ENCODE measurements at places on chromosomes 2 and 18. TPM values are rescaled to one million over a fixed set of nuclear protein-coding genes. Genes with fewer than 3 reads are reported as not detected.

LANCL1 gene
- 37.2 TPM for total RNA-seq

CD8B2 gene
- total RNA-seq, result 8.6 TPM

MARCHF4 gene
- total RNA-seq, result not detected

SLC4A3 gene
- total RNA-seq, result not detected

KCNIP3 gene
- not detected for total RNA-seq

DNER gene
- not detected for total RNA-seq

ECEL1 gene
- total RNA-seq, result not detected

STAT4 gene
- total RNA-seq, result 177 TPM

All from activated naive CD8-positive, alpha-beta T cell treated with anti-CD3 and anti-CD28 coated beads, Interleukin-2, amount 10 ng/mL, durations not matched to agents 7 days and 5 days (primary cell).